ENCODE measurements at places on chromosomes 12 and 14.

DNA sequence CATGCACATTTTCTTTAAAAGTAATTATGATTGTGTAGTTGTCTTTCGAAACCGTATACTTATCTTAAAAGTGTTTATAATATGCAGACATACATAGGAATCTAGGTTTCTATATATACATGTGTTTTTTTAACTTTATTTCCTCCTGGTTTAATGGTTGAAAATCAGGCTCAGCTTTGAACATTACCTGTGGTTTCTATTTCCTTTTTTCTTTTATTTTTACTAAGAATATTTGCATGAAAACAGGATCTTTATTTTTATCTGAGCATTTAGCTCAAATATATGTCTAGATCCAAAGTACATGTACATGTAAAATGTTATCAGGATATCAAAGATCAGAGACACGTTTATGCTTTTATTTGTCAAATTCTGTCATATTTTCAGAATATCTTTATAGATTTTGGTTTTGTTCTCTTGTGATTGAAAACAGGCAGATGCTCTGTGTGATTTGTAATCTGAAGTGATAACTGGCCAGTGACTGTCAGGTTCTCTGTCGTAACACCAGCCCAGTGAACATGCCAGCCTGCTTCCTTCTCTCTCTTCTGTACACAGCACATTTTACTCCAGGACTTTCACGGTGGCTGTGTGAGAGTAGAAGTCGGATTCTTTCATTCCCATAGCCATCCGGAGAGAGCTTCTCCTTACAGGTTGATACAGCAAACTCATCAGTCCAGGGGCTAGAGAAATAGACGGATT is 13.7 kb downstream of the TCTN1 start:
- no peak for DNase-seq

GRCh38 chr12:75480469-75480949 is at the start of gene GLIPR1:
Gene GLIPR1 (plus strand): TSS chr12:75480755. CDS start chr12:75480881, 126 bp downstream.
- DNase-seq, result peak; percentile 72

DNA sequence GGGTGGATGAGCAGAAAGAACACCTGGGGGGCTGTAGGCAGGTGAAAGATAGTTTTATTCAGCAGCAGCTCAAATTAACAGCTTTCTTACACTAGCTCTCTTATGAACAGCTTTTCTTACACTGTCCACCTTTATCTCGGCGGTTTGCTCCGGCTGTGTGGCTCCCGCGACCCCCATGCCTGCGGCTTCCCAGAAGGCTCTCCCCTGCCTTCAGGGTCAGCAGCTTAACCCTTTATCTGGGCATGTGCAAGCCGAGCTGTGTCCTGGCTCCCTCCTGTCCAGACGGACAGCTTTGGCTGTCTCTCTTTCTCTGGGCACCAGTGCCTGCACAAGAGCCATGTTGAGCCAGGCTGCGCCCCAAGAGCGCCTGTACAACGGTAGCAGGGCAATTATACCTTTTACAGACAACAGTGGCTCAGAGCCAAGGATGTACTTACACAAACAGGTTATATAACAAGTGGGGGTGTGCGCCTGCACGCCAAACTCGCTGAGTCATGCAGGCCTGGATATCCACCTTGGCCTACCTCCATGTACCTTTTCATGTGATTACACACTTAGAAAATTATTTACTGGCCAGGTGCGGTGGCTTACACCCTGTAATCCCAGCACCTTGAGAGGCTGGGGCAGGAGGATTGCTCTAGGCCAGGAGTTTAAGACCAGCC is 28.5 kb upstream of the KLHL42 start:
- no peak for DNase-seq

DNA sequence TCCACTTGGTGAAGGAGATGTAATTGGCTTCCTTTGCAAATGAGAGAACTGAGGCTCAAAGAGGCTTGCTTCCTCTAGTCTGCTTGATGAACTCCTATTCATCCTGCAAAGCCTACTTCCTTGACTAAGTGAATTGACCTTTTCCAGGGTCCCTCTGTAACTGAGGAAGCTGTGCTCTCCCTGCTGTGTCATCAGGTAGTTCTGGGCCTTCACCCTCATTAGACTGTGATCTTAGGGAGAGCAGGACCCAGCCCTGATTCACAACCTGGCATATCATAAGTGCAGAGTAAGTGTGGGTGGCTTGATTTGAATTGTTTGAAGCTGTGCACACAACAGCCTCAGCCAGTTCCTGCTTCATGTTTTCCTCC is 16.3 kb downstream of the ASB2 start:
- DNase-seq, result no peak
